ENCODE measurements at places on chromosomes 2 and 18.

DNA sequence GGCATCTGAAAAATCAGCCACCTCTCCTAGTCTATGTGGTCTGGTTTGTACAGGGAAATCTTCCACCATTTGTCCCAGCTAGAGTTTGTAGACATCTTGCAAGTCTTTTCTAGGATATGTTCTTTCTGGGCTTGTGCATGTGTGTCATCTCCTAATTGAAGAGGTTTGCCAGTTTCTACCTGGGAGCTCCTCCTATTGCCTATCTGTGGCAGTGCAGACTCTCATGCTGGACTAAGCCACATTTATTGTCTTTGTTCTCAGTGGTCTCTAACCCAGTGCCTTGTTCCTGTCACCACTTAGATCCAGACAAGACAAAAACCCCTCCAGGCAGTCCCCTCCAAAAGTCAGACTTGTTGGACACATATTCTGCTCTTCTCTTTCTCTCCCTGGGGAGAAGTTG, 72.0 kb upstream of the MRPS9 start:
- no peak for DNase-seq

GRCh38 chr2:203690117-203690431, 16.4 kb upstream of the CD28 start:
- DNase-seq = no peak

DNA sequence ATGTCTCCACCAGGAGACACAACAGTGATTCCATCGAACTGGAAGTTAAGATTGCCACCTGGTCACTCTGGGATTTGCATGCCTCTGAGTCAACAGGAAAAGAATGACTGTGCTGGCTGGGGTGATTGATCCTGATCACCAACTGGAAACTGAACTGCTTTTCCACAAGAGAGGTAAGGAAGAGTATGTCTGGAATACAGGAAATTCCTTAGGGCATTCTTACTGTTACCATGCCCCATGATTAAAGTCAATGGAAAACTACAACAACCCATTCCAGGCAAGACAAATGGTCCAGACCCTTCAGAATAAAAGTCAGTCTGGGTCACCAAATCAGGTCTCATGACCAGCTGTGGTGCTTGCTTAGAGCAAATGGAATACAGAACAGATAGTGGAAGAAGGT, 12.0 kb upstream of the DDX1 start:
- no peak for DNase-seq

DNA sequence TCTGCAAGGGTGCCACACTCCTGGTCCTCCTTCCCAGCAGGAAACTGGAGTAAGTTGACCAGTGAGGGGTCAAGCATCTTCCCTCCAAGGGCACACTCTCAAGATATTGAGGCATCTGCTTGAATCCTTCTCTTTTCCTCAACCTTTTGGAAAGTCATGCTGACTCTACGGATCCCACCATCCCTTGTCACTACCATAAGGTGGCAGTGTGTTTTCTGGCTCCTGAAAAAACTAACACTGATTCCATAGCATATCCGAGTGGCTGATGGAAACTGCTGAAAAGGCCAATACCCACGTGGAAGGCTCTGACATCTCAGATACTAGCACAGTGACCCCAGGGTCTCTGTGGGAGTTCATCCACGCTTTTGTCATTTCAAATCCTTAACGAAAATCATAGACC, 37.1 kb downstream of the GPR45 start:
- DNase-seq = no peak

GRCh38 chr2:207437524-207438143, 92.1 kb upstream of the CREB1 start:
- DNase-seq = no peak

GRCh38 chr2:67880291-67880761, 182.5 kb downstream of the C1D start:
- no peak for DNase-seq

DNA sequence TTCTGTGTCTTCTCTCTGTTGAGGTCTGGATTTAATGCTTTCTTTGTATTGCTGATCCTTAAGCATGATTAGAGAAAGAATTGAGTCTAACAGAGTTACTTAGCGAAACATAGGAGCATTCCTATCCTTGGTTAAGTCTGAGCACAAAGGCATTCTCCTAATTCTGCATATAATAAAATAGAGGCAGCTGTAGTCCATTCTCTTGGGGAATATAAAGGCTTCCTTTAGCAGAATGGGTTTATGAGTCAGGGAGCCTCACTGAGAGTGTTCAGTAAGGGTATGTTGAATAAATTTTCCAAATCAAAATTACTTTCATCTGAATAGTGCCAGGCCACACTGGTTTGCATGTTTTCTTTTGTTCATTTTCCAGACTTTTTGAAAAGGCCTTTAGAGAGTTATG, 101.5 kb downstream of the GALNT1 start:
- no peak for DNase-seq

GRCh38 chr2:28749526-28749925, 2.1 kb upstream of the PPP1CB start:
- no peak for DNase-seq

- no peak for DNase-seq
These were observed 410.3 kb downstream of the LRATD1 start for GRCh38 chr2:15042801-15043217.

DNA sequence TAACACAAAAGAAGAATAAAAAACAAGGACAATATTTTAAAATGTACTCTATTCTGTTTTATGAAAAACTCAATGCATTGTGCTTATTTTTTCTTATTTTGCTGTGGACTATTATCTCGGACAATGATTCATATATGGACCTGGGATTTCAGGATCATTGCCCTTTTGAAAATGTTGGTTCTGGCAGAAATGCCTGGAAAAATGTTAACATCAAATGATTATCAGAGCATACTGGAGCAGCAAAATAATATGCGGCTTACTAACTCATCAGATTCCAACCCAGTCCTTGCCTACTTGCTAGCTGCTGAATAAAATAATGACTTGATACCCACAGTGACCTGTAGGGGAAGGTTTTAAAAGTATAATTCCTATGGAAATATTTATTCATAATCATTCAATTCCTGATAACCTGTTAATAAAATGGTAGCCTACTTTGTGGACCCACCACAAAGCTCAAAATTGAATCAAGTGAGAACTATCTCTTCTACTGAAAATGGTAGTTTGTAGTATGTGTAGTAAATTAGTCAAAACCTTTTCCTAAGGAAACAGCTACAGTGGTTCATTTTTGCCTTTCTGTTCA, 117.4 kb downstream of the NEB start:
- DNase-seq = no peak

DNA sequence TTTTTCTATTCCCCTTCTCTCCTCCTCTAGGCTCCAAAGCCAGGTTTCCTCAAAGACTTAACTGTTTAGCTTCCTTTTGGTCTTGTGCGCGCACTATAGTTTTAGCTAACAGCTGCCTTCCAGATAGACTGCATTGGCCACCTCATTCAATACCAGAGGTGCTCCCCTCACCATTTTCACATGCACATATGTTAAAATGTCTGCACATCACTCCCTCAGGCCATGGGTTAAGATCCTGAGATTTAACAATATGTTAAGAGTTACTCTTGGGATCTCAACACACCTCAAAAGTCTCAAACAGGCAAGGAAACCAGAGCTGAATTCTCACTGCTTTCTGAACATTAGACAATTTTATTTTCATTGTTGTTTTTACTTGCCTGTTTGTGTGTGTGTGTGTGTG, 80.8 kb upstream of the MAP3K20 start:
- DNase-seq = no peak
